Stimulated activated CD4-positive, alpha-beta T cell treated with anti-CD3 and anti-CD28 coated beads, Interleukin-15, amount 100 ng/mL, for 24 hours (primary cell): ENCODE measurements at places on chromosomes 11 and 22.

DNA sequence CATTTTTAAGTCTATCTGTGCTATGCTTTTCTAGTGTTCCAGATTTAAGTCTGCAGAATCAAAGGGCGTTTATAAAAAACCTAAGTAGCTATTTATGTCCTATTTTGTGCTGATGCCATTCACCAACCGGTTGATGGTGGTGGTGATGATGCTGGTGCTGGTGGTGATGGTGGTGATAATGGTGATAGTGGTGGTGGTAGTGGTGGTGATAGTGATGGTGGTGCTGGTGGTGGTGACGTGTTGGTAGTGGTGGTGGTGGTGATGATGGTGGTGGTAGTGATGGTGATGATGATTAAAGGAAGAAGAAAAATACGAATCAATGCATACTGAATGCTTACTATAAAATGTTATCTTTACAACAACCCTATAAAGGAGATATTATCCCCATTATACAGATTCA lies 178.2 kb downstream of the OPCML start:
- no peak for DNase-seq

GRCh38 chr22:25404928-25405816 lies 159.3 kb upstream of the GRK3 start:
- DNase-seq: peak; percentile 82

DNA sequence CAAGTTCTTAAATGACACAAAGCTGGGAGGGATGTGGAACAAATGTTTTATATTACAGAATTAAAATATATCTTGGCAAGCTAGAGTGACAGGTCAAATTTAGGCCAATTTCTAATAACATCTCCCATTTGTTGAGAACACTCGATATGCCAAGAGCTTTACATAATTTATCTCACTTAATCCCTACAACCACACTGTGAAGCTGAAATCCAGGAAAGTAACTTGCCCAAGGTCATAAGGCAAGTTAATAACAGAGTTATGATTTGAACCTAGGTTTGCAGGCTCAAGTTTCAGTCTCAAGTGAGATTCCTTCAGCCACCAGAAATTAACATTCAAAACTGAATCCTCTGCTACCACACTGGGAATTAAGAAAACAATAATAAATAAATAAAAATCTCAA lies 38.3 kb downstream of the RAB30 start:
- DNase-seq: no peak

- no peak for DNase-seq
Measured at GRCh38 chr11:45141171-45141570, 5.3 kb upstream of the PRDM11 start.

DNA sequence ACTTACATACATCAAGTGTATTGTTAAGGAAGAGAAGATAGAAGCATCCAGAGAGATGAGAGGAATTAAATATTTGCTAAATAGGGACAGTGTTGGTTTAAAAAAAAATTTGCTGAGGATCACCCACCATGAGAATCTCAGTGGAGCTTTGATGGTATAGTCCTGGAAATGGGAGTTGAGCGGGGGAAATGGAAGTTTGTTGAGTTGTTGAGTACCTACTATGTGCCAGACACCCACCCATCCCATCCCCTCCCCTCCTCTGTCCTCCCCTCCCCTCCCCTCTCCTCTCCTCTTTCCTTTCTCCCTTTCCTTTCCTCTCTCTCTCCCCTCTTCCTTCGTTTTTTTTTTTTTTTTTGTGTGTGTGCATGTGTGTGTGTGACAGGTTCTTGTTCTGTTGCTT lies 4.7 kb upstream of the MFRP start:
- no peak for DNase-seq

GRCh38 chr11:64971421-64972233 lies at the start of gene MAJIN:
MAJIN (minus strand) TSS chr11:64972108; CDS start chr11:64959405, 12,703 bp downstream.
- DNase-seq: peak; percentile 95

DNA sequence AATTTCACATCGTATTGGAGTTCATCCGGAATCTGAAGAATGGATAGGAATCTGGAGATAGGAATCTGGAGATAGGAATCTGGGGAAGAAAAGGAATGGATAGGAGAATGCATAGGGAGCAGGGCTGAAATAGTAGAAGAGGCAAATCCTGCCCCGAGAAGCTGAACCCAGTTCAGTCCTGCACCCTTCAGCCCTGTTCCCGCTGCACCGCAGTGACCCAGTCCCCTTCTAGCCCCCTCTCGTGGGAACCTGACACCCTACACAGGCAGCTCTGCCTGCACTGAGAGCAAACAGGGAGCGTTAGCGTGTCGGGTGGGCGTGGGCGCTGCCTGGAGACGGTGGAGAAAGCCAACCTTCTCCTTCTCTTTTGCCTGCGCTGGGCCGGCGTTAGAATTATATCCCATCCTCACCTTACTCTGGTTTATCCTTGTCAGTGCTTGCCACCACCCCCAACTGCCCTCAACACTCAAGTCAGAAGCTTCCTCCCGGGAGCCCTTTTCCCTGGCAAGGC lies 1.0 kb upstream of the CCKBR start:
- DNase-seq: peak; percentile 32

- no peak for DNase-seq
Measured at GRCh38 chr22:47309946-47310345, 547.5 kb downstream of the TBC1D22A start.

DNA sequence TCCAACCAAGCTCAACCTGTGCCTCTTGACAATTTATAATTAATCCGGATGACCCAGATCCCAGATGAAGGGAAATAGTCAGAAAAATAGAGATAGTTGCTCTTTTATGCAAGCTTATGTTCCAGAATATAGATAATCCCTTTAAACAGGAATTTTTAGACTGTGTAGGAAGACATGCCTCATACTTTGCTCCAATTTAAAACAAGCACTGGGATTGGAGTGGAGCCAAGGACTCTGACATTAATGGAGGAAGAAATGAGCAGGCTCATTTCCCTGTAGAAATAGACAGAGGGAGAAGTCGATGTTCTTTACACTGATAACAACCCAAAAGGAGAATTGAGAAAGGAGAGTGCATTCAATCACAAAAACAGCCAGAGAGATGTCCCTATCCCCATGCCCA lies 70.1 kb upstream of the LRRC55 start:
- no peak for DNase-seq

- peak; percentile 39 for DNase-seq
Measured at GRCh38 chr11:58927393-58928106, 11.7 kb upstream of the GLYATL1 start.
